HepG2 (cell line): ENCODE measurements at places on chromosomes 1 and 21.

DNA sequence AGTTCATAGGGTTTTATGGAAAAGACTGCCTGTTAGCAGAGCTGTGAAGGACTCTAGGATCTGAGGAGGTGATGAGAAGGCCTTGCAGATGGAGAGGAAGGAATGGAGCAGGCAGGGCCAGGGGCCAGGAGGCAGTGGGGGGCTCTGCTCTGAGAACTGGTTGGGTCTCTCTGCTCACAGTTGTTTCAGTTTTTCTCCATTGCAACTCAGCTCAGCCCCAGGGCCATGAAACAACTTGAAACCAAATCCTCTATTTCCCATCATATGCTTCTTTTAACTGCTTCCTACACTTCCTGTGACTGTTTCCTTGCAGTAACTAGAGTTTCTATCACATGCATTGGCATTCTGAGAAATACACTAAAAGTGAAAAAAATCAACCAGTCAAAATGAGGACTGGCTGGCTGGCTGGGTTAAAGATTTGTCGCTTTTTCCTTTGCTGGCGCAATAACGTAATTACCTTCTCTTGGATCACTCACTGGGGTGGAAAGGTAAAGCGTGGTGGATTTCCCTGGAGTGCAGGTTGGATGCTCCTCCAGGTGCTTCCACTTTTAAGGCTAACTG is 172.0 kb downstream of the CDC7 start:
- no peak for DNase-seq

DNA sequence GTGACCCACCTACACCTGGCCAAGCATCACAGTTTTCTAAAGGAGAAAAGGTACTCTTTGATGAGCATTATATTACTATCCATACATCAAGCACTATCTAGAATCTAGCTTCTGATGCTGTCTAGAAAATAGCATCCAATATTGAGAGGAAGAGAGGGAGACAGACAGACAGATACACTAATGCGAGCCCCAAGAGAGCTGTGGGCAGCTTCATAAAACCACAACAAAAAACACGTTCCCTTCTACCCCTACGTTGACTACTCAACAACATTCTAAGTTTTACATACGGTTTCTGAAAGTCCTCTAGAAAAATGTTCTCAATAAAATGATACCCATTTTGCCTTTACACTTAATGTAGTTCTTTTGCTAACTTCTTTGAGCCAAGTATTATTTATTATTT is 221.8 kb downstream of the SLC45A1 start:
- DNase-seq = no peak

DNA sequence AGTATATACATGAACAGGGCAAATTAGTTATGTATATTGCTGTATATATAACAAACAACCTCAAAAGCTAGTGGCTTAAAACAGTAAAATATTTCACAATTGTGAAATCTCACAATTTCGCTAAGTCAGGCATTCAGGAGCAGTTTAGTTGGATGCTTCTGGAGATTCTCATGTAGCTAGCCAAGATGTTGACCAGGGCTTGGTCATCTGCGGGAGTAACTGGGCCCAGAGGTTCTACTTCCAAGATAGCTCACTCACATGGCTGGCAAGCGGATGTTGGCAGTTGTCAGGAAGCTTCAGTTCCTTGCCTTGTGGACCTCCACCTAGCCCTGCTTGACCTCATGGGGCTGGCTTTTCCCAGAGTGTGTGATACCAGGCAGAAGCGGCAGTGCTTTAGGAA is 95.6 kb downstream of the TTC3 start:
- DNase-seq = no peak

GRCh38 chr1:183896466-183897048 is 91.6 kb downstream of the RGL1 start:
- no peak for DNase-seq

- peak; percentile 20 for DNase-seq
Observed at GRCh38 chr21:38766987-38767722, 38.6 kb upstream of the ETS2 start.

DNA sequence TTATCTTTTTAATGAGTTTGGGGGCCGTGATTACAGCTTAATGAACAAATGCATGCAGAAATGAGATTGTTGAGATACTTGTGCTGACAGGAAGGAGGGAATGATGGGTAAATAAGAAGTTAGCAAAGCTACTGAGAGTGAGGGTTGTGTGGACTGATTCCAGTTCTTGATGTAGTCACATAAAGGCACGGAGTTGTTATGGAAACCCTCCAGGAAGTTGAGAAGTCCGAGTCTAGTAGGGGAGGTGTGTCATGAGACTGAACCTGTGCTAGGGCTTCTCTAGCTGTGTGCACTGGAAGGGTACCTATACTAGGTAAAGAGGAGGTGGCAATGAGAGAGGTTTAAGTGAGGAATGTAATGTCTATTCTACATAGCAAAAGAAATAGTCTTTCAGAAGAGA is 475.7 kb downstream of the USP25 start:
- DNase-seq = no peak

GRCh38 chr1:31717341-31717740 is 13.5 kb upstream of the COL16A1 start:
- DNase-seq = no peak

DNA sequence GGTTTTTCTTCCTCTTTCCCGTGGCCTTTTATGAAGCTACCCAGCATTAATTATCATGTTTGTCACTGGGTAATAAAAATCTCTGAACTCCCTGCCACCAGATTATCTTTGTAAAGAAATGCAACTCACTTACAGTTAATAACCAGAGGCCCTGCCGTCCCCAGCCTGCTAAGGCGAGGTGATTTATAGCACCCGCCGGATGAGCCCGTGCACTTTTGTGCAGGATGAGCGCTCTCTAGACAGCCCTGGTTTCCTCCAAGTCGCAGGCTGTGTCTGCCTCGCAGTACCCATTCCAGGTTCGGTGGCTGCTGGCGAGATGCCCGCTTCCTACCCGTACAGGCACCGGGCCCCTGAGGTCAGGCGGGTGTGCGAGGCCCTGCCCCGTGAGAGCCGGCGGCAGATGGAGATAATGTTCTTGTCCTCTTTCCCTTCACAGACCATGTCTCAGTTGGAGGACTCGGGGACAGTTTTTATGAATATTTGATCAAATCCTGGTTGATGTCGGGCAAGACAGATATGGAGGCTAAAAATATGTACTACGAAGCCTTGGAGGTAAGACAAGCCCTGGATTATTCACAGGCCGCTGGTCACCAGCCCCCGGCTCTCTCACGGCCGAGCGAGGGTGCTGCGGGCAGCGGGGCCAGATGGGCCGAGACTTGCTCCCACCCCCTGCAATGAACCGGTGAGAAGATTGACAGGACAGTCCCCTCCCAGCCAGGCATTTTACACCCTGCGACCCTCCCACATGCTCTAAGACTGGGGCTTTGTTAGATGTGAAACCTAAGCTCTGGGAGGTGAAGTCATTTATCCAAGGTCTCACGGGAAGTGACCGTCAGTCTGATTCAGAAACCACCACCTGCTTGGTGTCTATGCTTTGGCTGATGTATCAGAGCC is 28.5 kb upstream of the SELENON start:
- DNase-seq = peak; percentile 74

DNA sequence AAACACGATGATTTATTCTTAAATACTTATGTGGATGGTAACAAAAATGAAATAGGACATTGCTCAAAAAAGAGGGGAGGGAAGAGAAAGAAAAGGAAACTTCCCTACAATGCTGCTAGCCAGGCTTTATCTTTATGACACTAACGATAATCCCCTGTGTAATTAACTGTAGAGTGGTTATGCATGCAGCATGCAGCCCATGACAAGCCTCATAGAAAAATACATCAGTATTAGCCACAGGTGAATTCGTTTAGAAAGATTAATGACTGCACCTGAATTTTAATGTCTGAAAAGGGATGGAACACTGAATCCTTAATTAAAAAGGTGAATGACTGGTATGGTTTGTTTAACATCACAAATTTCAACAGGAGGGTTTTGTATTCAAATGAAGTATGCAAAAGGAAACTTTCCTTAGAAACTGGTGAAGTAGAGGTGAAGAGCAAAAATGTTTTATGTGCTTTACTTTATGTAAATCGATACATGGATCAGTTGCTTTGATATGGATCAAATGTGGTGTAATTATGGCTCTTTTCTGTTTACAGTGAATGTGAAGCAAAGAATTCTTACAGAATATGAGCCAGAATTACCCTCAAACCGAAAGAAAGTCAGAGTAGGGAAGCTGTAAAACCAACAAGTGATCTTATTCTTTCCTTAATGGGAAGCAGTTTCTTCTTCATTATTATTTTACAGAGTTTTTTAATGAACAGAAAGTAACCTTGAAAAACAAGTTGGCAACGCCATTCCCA is 569.6 kb upstream of the ADGRL2 start:
- no peak for DNase-seq

DNA sequence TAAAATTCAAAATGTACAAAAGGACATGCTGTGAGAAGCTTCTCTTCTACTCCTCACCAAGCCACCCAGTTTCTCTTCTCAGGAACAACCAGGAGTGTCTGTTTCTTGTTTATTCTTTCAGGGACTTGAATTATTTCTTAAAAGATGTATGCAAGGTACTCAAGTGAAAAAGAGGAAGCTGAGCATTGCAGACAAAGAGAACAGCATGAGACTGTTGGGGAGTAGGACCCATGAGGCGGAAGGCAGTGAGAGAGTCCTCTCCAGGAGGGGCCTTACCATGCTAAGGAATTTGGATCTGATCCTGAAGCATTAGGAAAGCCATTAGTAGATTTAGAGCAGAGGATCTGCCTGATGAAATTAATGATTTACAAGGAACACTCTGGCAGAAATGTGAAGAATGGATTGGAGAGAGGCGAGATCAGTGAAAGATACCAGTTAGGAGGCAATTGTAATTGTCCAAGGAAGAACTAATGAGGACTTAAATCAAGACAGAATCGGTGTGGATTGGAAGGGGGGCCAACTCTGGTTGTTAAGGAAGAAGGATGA is 14.7 kb upstream of the SSX2IP start:
- no peak for DNase-seq

- DNase-seq = no peak
Observed at GRCh38 chr1:179955287-179955680, 674 bp downstream of the CEP350 start.

DNA sequence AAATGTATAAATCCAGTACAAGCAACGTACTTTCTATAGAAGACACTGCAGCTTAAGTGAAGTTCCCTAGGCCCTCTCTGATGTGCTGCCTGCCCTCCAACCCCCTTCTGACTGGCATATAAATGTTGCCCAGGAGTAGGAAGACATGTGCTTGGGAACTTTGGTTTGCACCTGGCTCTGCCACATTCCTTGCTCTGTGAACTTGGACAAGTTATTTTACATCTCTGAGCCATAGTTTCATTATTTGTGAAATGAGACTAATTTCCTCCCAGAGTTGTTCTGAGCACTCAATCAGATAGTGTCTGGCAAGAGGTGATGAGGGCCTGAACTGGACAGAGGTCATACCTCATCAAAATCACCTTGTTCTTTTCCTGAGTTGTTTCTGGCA is 3.5 kb upstream of the PHC2 start:
- no peak for DNase-seq

DNA sequence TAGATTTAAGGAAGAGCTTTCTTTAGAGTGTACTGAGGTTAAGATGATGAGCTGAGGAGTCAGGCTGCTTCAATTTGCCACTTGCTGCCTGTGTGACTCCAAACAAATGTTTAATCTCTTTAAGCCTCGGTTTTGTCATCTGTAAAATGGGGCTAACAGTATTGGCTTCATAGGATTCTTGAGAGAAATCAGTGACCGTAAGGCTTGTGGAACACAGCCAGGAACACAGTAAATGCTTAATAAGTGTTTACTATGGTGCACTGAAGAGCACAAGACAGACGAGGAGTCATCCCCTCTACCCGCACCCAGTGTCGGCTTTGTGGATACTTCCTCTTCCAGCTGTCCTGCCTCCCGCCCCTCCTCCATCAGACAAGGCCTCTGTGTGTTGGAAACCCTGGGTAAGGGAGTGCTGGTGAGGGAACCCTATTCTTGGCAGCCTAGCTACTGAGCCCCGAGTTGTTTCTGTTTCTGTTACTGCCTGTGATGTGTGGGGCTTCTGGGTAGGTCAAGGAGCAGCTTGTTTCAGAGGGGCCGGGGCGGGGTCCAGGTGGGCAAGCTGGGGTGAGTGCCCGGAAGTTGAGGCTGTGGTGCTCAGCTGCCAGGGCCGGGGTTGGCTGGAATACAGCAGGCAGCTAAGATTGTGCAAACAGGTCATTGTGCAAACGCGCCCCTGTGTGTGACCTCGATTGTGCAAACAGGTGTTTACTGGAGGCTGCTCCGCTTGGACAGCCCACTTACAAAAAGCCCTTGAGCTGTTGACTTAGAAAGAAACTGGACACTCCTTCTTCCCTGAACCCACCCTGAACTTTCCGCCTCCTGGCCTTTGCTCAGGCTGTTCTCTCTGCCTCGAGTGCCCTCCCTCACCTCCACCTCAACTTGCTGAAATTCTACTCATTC is 4.0 kb upstream of the CSF3R start:
- peak; percentile 98 for DNase-seq

GRCh38 chr1:117534995-117535467 is 70.8 kb upstream of the TENT5C start:
- DNase-seq = peak; percentile 31

GRCh38 chr1:94940738-94941137 is 13.8 kb upstream of the CNN3 start:
- no peak for DNase-seq

DNA sequence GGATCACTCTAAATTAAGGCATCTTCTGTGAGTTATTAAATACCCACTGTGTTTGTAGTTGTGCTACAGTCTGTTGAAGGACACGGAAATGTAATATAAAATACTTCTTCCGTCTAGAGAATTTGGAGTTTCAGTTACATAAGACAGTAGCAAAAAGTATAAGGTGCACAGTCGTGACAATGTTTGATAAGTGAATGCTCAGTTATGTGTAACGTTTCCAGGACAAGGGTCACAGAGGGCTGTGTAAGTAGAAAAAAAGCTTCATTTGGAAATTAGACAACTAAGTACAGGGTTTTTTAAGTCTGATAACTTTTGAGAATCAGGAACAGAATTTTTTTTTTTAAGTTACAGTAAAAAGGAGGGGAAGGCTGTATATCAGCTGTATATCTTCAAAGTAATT is 27.5 kb downstream of the SRSF11 start:
- DNase-seq = no peak

GRCh38 chr1:1153874-1154273 is 19.8 kb upstream of the TTLL10 start:
- DNase-seq = peak; percentile 43

DNA sequence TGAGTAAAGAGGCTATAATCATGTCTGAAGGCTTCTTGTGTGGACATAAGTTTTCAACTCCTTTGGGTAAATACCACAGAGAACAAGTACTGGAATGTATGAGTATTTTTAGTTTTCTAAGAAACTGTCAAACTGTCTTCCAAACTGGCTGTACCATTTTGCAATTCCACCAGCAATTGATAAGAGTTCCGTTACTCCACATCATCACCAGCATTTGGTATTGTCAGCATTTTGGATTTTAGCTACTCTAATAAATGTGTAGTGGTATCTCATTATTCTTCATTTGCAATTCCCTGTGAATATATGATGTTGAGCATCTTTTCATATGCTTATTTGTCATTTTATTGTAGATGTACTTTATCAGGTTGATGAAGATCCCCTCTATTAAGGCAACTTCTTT is 9.4 kb upstream of the MNDA start:
- DNase-seq = no peak
